ENCODE measurements at places on chromosomes 5 and 9.

DNA sequence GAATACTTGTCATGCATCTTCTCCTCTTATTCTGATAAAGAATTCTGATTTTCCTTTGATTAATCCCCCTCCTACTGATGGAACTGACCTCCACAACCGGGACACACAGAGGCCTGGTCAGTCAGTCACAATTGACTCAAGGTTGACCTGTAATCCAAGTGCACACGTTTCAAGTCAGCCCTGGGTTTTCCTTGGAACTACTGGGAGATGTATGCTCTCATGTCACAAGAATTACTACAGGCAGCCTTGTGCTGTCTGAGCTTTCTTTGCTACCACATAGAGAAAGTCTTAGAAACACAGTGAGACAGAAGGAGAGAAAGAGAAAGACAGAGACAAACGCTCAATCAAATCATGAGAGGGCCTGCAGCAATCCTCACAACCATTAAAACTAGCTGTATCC is 345.8 kb downstream of the PDE4D start:
- no peak for DNase-seq

DNA sequence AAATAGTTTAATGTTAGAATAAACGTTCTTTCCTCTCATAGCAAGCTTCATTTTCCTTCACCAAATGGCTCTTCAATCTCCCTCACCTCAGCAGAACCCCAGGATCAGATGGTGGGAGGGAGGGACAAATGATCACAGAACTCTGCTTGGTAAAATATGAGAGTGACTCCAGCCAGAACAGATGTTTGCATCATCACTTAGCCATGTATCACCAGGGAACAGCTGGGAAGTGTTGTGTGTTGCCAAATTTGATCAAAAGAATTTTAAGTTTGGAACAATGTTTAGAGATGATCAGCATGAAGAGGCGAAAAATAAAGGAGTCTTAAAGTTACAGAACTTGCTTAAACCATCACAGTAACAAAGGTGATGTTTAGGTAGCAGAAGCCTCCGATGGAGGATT is 115.7 kb downstream of the FRMD3 start:
- DNase-seq: no peak

DNA sequence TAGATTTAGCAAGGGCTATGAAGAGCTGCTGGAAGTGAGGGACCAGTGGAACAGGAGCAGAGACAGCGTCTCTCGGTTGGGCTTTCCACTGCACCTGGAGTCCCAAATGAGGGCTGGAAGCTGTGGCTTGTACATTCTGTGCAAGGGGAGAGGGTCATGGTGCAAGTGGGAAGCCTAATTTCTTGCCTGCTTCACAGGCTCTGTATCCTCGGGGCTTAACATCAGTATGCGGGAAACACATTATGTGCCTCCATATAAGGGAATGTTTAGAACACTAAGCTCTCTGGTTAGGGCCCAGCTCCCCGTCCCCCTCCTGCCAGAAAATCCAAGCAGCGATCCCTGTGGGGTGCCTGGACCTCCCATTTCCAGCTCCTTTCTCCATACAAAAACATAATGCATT is 89.0 kb upstream of the NIPAL4 start:
- DNase-seq: no peak

DNA sequence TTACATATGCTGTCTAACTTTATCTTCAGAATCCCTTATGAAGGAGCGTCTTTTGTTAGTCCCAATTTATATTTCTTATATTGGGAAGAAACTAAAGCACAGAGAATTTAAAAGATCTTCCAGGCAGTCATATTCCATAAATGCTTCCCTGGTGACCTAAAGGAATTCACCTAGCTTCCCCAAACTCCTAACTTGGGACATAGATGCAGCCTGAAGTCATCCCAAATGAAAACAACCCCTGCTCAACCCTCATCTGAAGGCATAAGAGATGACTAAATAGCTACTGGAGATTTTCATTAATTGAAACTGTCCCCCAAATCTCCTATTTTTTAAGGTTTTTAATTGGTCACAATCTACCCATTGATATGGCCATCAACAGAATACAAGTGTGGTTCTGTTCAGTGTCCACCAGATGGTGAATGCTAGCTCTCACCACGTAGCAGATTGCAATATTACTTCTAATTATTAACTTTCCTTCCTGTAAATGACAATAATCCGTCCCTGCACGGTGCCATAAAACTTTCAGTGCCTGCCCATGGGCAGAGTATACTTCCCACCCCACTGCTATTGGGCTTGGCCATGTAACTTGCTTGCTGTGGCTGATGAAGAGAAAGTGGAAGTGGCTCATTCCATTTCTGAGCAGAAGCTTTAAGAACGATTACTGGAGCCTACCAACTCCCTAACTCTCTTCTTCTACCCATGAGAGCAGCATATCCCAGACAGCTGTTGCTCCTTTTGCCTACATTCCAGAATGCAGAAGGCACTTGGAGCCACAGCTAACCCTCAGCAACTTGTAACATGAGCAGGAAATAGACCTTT is 18.7 kb downstream of the PRUNE2 start:
- DNase-seq: no peak

DNA sequence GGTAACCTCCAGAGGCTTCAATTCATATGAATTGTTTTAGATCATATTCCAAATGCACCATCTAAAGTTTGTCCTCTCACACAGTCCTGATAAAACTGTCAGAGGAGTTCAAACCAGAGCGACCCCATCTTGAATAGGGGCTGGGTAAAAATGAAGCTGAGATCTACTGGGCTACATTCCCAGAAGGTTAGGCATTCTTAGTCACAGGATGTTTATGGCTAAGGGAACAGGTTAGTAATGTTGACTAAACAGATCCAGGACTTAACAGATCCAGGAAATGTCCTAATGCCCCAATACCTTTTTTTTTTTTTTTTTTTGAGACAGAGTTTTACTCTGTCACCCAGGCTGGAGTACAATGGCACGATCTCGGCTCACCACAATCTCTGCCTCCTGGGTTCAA is 192.6 kb upstream of the PRDM9 start:
- peak; percentile 20 for DNase-seq

- DNase-seq: no peak
Observed at GRCh38 chr9:135039266-135039870, 48.1 kb upstream of the OLFM1 start.

GRCh38 chr5:50699737-50700136 is 33.3 kb downstream of the PARP8 start:
- DNase-seq: peak; percentile 34

- DNase-seq: no peak
Observed at GRCh38 chr5:73940026-73940425, 314.0 kb downstream of the ARHGEF28 start.

DNA sequence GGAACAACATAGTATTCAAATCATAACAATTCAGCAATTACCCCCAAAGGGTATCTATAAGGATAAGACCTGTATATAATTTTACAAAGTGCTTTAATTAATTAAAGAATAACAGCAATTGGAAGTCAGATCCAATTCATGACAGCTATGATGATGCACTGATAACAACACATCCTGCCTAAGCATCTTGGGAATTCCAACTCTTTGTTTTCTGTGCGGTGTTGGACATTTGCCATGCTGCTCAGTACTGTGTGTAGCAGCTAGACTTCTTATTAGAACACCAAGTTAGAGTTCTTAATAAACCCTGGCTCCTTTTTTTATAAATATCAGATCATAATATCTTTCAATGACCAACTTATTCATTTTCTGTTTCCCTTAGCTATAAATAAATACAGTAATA is 209.0 kb downstream of the SEC61B start:
- DNase-seq: no peak

- DNase-seq: no peak
Observed at GRCh38 chr5:113478691-113479090, 9.6 kb downstream of the MCC start.

- DNase-seq: no peak
Observed at GRCh38 chr5:80117446-80117845, 82.3 kb downstream of the THBS4 start.

DNA sequence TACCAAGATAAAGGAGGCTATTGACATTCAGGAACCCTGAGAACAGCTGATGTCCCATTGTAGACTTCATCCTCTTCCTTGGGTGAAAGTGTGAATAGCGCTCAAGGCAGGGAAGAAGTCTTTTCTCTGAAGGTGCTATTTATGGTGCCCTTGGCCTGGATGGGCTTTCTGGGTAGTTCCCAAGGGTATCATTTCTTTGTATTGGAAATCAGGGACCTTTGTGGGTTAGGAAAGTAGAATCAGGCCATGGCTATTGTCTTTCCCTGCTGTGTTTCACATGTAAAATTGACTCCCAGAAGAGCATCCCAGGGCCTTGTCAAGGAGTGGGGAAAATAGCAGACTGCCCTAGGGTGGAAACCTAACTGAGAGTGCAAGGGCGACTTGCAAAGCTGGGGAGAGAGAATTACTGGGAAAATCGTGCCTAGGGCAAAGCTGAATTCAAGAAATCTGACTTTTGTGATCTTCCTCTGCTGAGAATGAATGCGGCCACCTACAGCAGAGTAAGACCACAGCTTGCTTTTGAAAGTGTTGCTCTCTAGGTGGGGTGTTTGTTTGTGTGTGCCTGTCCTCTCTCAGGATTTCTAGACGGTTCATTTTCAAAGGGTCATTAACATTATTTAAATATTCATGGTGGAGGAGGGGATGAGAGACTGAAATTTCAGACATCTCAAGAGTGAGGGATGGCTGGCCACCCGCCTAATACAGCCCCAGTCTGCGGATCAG is 160.6 kb downstream of the C9orf152 start:
- DNase-seq: no peak

DNA sequence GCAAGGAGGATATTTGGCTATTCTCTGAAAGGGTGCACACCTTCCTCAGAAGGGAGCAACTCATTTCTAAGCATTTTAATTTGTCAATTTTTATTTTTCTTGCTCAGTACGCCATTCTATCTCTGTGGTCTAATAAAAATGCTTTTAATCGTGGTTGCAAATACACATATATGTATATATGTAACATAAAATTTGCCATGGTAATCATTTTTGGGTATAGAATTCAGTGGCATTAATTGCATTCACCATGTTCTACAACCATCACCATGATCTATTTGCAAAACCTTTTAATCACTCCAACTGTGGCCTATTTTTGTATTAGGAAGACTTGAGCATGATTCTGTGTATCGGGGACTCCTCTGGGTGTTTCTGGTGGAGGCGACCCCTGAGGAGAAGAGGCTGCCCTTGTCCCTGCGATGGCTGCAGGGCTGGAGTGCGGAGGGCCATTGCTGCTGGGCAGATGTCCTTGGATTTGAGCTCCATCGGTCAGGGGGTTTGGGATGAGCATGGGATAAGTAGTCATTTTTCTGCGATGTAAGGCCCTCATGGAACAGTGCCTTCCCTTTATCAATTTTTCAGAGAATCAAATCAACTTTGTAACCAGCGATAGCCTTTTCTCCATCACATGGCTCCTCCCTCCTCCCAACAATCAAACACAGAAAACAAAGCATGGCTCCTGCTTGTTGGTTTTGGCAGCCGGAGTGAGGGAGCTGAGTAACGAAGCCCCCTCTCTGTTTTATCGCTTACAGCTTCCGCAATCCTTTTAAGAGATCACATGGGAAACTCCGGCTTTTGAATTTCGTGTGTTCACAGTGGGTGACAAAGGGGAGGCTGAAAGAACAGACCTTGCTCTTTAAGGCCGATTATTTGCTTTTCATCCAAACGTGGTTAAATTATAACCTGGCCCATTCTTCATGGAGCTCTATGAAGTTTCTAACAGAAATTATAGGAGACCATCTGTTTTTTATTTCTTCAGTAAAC is 187.3 kb downstream of the TENT4A start:
- no peak for DNase-seq

DNA sequence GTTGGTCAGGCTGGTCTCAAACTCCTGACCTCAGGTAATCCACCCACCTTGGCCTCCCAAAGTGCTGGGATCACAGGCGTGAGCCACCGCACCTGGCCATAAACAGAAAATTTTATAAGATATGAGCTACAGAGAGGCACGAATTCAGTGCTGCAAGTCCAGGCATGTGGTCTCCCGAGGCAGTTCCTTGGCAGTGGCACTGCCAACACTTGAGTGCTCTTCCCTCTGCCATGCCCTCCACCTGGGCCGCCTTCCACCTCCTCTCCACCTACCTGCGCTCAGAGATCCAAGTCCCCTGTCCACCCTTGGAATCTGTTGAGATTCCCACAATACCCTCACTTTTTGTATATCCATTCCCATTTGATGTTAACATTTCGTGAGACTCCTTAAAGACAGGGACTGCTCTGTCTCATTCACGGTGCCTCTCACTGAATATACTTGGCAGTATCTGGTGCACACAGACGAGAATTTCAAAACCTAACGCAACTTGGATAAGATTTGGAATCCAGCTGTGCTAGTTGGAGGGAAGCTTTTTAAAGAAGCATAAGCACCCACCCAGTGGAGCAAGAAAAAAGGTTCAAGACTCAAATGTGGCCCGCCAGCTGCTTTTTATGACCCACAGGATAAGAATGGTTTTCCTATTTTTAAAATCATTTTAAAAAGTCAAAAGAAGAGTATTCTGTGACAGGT is 68.3 kb downstream of the DCP2 start:
- no peak for DNase-seq

DNA sequence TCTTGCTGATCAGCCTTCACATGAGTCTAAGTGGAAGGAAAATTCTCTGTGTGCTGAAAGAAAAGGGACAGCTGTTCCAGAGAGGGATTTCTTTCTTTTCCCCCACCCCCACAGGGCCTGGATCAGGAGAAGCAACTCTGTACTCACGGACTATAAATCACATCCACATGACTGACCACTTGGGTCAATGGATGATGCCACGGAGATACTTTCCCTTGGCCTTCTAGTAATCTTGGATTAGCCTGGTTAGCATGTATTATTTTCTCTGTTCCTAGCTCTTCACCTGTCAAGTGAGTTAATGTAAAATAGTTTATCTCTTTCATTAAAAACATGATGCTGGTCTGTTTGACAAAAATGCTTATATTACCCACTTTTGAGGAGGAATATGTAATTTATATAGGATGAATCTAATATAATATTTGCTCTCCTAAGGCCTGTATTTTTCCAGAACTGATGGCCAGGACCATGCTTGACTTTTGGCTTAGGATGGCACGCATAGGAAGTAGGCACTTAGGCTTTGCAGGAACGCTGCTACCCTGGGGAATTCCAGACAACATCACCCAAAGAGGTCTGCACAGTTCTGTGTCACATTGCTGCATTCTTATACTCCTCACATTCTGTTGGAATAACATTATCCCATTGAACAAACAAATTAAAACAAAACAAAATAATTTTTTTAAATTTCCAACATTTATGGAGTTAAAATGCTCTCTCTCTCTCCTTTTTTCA is 892.1 kb downstream of the TLE1 start:
- DNase-seq: no peak

- no peak for DNase-seq
Observed at GRCh38 chr5:153135411-153135810, 355.1 kb upstream of the GRIA1 start.

GRCh38 chr5:159133041-159133741 is 33.5 kb upstream of the EBF1 start:
- peak; percentile 26 for DNase-seq

DNA sequence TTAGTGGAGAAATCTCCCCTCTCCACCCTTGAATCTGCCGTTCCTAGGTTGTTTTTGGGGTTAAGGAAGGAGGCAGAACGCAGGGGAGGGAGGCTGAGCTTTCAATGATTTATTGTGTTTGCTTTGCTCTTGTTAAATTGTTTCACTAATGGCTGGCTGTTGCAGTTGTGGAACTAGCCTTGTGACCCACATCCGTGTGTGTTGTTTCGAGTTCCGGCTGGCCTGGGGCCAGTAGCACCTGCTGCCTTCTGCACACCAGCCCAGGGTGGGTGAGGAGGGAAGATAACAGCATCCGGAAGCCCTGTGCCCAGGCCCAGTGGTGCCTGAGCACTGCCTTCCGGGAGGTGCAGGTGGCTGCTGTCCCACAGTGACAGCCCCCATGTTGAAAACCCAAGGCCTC is 3.6 kb downstream of the ERGIC1 start:
- DNase-seq: no peak

Measured in epithelial cell of prostate (primary cell).